Urothelium cell line (cell line): ENCODE measurements at places on chromosomes 4 and X.

DNA sequence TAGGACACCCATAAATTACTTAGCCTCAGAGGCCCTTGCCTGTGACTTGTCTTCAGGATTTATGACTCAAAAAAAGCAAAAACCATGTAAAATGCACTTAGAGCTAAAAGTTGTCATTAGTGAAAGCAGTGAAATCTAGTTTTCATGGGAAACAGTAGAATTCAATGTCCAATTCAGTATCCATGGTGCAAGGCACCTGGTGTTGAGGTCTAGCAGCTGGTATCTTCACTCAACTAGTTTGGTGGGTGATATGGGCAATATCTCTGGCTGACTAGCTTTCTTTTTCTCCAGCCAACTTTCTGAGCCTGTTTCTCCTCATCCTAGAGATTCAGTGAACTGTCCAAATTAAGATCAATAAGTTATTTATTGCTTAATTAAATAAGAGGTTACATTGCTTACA is 229.8 kb upstream of the NDST4 start:
- no peak for DNase-seq

DNA sequence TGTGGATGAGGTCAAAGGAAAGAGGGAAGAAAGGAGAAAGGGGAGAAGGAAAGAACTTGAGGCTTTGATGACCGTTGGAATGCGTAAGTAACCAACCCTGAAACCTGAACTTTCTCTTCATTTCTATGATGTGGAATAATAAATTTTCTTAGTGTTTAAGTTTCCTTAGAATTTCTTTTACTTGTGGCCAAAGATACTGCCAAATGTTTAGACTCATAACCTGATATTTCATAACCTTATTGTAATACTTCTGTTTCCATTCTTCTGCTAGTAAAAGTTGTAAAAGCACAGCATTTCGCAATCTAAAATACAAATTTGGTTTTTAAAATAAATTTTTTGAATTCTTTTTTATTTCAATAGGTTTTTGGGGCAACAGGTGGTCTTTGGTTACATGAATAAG is 258.5 kb upstream of the GIMD1 start:
- DNase-seq = no peak

DNA sequence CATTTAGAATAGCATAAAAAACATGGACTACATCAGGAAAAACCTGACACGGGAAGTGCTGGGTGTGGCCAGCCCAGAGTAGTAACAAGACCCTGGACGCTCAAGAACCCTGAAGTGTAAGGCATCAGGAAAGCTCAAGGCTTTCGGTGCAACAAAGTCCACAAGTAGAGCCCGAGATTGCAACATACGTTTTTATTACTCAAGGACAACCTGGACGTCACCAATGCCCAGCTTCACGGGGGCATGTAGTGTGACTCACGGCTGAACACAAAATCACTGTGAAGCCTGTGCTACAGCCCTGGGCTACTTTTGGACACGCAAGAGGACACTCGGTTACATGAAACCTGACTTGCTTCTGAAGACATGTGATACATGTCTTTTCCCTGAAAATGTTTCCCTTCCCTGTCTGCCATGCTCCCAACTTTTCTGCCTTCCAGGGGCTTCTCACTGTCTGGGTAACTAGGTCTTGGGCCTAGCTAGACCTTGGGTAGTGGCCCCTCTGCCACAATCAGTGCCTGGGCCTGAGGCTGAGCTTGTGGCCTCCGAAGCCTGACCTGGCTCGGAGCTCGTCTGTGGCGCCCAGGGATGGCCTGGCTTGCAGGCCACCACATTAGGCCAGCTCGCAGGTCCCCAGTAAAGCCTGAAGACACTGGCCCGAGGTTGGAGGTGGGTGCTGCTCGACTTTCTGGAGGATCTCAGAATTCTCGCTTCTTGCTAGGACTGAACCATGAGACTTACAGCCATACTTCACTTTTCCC is 9.2 kb downstream of the IRAK1 start:
- no peak for DNase-seq

GRCh38 chrX:140065961-140066662 is 100.8 kb upstream of the CXorf66 start:
- DNase-seq = no peak
